ENCODE measurements at places on chromosomes 12 and 14.

GRCh38 chr12:58314610-58315009, 373.2 kb downstream of the ATP23 start:
- DNase-seq, result peak; percentile 54

GRCh38 chr14:55710506-55711041, 130.6 kb downstream of the KTN1 start:
- no peak for DNase-seq

DNA sequence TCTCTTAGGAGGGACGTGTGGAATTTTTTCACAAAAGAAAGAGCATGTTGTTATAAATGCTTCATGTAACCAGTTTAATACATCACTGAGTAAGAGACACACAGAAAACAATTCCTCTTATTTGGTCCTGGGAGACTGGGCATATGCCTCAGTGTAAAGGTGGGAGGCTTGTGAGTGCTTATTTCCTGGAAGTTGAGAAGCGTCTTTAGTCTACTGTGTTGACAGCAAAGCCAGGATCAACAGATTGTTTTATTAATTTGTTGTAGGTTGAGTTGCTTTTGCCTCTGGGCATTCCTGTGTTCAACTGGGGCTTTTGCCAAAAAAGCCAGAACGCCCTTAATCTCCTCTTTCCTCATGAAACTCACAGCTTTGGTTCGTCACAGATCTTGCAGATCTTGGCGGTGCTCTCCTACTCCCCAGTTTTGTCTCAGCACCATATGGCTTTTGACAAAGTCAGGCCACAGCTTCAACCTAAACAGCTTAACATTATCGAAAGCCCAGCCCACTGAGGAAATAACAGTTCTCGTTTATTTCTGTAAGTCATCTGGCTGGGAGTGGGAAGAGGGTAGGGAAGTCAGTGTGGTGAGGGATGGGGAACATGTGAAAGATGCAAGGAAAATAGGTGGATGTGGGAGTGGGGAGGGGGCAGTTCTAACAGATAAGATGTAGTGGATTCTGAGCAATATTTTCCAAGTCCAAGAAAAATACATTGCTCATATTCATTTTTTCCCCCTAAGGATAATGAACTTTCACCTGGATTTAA, 227.2 kb downstream of the DACT1 start:
- DNase-seq, result no peak

DNA sequence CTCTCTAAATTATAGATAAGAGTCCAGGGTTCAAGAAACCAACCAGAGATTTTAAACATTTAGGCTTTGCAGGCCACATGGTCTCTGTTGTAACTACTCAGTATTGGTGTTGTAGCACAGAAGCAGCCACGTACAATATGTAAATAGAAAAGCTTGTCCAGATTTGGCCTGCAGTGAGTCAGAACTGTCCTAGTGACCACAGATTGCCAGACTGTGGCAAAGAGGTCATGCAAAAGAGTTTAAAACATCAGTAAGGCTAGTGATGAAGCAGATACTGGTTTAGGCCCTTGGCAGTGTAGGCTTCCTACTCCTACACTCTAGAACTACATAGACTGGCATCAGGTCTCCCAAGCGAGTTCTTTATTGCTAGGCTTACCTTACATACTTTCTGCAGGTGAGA, 117.6 kb upstream of the GARIN6 start:
- DNase-seq, result peak; percentile 44

DNA sequence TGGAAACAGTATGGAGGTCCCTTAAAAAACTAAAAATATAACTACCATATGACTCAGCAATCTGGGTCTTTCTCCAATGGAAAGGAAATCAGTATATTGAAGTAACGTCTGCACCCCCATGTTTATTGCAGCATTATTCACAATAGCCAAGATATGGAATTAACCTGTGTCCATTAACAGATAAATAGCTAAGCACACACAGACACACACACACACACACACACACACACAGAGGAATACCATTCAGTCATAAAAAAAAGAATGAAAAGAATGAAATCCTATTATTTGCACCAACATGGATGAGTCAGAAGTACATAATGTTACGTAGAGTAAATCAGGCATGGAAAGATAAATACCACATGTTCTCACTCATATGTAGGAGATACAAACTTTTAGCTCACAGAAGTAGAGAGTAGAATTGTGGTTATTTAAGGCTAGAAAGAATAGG, 4.7 kb downstream of the KLRK1 start:
- peak; percentile 95 for DNase-seq

GRCh38 chr12:64625243-64626077, 15.2 kb downstream of the RASSF3 start:
- DNase-seq, result peak; percentile 89

GRCh38 chr14:28608851-28609828, 157.4 kb upstream of the FOXG1 start:
- peak; percentile 5 for DNase-seq

GRCh38 chr12:27970401-27971120, 2.0 kb downstream of the PTHLH start:
- no peak for DNase-seq

- no peak for DNase-seq
Observed at GRCh38 chr14:78308079-78308478, 137.9 kb downstream of the NRXN3 start.

DNA sequence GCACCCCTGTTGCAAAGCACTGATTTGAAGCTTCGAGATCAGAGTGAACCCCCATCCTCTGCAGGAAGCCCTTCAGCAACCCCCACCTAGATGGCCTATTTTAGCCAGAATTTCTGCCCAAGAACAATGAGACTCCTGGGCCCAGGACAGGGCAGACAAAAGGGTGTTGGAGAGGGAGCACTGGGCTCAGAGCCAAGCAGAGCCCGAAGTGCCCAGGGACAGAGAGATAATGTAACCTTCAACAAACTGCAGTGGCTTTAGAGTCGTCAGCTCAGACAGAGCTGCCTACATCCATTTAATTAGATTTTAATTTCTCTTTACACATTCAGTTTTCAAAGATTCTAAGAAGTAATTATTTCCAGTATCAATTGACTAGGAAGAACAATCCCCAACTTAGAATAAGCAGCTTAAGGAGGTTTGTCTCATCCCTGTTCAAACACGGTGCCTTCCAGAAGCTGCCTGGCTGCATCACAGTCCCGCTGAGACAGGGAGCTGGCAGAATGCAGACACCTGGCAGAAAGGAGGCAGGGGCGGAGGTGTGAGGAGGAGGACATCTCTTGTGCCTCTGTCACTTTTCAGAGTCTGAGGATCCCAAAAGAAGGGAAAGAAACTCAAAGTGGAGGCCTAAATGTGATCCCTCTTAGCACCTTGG, 504.9 kb upstream of the CCDC196 start:
- no peak for DNase-seq

- no peak for DNase-seq
Observed at GRCh38 chr14:68513137-68513536, 279.7 kb downstream of the ZFP36L1 start.

GRCh38 chr14:64081174-64081746, 212.9 kb downstream of the ESR2 start:
- DNase-seq, result no peak

DNA sequence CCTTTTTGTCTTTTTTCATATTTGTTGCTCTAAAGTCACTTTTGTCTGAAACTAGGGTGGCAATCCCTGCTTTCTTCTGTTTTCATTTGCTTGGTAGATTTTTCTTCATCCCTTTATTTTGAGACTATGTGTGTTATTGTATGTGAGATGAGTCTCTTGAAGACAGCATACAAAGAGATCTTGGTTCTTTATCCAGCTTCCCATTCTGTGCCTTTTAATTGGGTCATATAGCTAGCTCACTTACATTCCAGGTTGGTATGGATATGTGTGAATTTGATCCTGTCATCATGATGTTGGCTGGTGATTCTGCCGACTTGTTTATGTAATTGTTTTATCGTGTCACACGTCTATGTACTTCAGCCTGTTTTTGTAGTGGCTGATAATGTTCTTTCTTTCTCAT, 267.7 kb upstream of the MGAT4C start:
- DNase-seq, result no peak

DNA sequence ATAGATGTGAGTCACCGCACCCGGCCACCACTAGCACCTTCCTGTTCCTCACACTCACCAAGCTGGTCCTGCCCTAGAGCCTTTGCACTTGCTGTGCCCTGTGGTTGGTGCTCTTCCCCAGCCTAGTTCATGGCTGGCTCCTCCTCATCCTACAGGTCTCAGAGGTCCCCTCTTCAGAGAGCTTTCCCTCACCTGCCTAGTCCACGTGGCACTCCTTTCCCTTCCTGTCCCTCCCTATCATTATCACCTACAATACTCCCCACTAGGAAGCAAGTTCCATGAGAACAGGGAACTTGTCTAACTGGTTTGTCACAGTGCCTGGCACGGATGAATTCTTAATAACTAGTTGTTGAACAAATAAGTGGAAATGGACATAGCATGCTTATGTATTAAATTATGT, 24.0 kb upstream of the TMED10 start:
- DNase-seq, result no peak

- no peak for DNase-seq
Observed at GRCh38 chr12:10115890-10116289, 14.1 kb downstream of the CLEC7A start.

GRCh38 chr12:94488463-94488862, 28.8 kb upstream of the CEP83 start:
- DNase-seq, result no peak

DNA sequence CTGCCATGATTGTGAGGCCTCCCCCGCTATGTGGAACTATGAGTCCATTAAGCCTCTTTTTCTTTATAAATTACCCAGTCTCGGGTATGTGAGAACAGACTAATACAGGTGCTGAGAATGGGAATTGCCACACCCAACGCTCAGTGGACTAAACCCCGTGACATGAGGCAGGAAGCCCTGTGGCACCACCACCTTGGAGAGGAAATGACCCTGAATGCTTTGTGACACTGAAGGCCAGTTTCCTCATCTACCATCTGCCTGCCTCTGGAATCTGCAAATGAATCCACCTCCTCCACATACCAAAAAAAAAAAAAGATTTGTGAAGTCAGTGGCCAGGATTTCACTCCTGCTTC, 41.6 kb downstream of the NT5DC3 start:
- no peak for DNase-seq

GRCh38 chr12:46934374-46935111, 108.7 kb upstream of the SLC38A4 start:
- no peak for DNase-seq

GRCh38 chr12:75350413-75350812, 15.9 kb downstream of the GLIPR1L1 start:
- no peak for DNase-seq

GRCh38 chr12:6204533-6205143, 4.4 kb downstream of the CD9 start:
- no peak for DNase-seq

- peak; percentile 53 for DNase-seq
Observed at GRCh38 chr12:2284857-2285256, 232.1 kb downstream of the CACNA1C start.

DNA sequence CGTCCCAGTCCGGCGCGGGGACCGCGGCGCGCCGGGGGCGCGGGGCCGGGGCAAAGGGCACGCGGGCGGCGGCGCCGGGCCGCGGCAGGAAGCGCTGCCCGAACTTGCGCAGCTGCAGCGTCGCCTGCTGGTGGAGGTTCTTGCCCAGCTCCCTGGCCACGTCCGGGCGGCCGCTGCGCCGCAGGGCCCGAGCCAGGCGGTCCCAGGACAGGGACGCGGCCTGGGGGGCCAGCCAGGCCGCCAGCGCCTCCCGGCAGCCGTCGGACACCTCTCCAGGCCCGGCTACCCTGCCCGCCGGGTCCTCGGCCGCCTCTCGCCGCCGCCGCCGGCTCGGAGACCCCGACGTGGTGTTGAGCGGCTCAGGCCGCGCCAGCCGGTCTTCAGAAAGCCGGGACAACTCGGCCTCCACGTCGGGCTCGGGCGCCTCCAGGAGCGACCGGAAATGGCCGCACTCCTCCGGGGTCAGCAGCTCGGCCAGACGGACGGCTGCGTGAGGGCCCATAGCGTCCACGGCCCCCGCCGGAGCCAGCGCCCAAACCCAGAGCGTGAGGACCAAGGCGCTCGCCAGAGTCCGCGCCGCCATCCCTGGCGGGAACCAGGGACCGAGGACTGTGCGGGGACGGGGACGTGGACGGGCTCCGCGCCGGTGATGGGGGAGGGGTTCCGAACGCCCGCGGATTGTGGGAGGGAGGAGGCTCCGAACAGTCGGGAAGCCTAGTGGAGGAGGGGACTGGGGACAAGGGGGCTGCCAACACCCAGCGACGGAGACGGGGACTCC, 34.0 kb downstream of the FIGNL2 start:
- DNase-seq, result no peak

GRCh38 chr14:90677484-90678050, 138.7 kb downstream of the TTC7B start:
- no peak for DNase-seq

GRCh38 chr14:103233328-103233727, 100.7 kb upstream of the EIF5 start:
- DNase-seq, result no peak

- DNase-seq, result peak; percentile 9
Observed at GRCh38 chr14:52950410-52950897, 396 bp downstream of the FERMT2 start.

DNA sequence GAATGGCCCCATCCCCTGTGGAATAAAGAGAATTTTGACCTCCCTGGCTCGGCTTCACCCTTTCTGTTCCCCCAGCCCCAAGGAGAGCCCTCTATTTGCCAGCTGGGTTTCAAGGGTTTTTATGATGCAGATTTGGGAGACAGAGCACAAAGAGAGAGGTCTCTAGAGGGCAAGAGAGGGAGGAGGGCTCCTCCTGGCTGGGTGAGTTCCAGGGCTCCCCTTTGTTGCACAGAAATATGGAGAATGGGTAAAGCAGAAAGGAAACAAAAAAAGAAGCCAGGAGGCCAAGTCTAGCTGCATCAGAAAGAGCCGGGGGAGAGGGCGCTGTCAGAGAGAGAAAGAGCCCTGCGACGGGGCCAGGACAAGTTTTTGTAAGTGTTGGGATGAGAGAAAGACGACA, 319.6 kb upstream of the RTL1 start:
- DNase-seq, result no peak

- DNase-seq, result no peak
Observed at GRCh38 chr12:43988838-43989560, 153.1 kb downstream of the TMEM117 start.

DNA sequence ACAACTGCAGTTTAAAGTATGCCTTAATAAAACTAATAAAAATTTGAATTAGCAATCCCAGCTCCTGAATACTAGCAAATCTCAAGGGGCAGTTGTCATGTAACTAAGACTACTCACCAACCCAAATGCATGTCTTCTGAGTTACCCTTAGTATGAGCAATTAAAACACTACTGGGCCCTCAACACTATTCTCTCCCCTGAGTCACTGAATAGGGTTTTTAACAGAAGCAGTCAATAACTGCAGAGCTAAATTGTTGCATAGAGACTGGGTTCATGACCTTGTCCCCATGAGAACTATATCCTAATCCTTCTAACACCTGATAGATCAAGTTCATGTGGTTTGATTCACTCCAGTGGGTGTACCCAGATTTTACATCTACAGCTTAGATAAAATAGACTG, 38.8 kb downstream of the MDM1 start:
- DNase-seq, result no peak

- DNase-seq, result no peak
Observed at GRCh38 chr14:35247777-35248475, 44.3 kb upstream of the PSMA6 start.
